Activated CD8-positive, alpha-beta T cell treated with anti-CD3 and anti-CD28 coated beads for 36 hours (primary cell): ENCODE measurements at places on chromosomes 7 and 10.
A peak's percentile ranks its signal among the peaks of the same experiment; 100 is the strongest.

DNA sequence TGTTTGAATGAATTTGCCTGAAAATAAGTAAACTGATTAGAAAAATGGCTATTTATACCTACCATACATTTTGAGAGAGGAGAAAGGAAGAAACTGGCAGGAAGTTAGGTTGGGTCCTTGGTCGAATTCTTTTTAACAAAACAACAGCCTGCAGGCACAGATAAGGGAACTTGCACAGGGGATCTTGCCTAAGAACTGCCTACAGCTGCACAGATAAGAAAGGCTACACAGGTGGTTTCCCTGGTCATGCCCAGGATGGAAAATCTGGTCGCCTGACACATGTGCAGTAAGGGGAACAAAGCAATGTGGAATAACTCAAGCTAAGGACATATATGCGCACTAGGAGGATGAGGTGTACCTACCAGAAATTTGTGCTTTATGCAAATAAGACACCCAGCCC, 732.1 kb upstream of the POT1 start:
- DNase-seq: no peak

DNA sequence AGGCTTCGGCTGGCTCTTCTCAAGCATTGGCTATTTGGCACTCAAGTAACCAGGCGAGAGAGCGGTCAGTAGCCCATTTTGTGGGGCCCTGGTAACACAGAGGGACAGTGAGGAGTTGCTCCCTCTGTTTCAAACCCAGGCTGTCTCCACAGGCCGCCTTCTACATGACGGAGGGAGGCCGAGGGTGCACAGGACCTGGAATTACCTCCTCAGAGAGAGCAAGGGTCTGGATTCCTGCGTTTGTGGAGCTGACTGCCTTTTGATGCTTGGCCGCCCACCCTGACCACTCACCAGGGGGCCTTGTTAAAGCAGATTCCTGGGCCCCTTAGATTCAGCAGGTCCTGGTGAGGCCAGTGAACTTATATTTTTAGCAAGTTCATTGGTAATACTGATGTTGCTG, 12.3 kb downstream of the UPP1 start:
- no peak for DNase-seq

- DNase-seq: no peak
These were observed 31.3 kb downstream of the HIBADH start for GRCh38 chr7:27631391-27631790.

DNA sequence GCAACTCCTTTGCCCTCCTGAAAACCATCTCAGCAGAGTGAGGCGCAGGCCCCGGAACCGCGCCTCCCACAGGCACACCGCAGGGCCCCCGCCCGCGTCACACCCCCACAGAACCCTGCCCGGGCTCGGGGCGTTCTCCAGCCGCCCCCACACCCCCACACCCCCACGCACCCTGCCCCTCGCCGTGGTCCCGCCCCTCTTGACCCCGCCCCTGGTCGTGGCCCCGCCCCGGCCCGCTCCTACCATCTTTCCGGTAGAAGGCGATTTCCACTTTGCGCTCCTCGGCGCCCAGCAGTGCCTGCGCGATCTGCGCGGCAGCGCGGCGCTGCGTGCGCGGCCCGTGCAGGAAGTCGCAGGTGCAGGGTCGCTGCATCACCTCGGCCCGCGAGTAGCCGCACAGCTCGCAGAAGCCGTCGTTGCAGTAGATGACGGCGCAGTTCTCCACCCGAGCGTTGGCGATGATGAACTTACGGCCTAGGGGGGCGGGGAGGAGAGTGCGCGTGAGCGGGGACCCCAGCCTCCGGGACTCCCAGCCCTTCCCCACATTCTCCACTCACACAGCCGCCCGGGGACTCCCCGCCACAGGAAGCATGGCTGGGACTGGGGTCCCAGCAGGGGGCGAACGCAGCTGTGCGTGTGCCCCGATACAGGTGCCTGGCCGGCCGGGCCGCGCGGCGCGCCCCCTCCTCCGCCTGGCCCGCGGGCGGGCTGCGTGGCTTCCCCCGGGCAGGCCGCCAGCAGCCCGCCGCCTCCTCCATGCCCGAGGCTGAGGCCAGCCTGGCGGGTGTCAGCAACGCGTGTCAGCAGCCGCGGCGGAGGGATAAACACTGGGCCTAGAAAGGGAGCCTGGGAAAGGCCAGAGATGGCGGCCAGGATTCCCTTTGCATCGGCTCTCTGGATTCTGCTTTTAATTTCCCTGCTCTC, 3.4 kb downstream of the KCNH2 start:
- DNase-seq: peak; percentile 75

GRCh38 chr7:28958235-28958979, at the start of gene TRIL:
Gene TRIL (minus strand): TSS chr7:28958330. CDS start chr7:28958046, 284 bp downstream.
- DNase-seq: peak; percentile 25

GRCh38 chr7:78165454-78165853, 366.9 kb downstream of the PHTF2 start:
- DNase-seq: no peak

DNA sequence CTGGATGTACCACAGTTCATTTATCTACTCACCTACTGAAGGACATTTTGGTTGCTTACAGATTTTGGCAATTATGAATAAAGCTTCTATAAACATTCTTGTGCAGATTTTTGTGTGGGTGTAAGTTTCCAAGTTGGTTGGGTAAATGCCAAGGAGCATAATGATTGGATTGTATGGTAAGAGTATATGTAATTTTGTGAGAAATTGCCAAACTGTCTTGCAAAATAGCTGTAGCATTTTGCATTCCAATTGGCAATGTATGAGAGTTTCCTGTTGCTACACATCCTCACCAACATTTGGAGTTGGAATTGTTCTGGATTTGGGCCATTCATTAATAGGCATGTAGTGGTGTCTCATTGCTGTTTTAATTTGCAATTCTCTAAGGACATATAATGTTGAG, 33.9 kb upstream of the HYAL4 start:
- DNase-seq: no peak

DNA sequence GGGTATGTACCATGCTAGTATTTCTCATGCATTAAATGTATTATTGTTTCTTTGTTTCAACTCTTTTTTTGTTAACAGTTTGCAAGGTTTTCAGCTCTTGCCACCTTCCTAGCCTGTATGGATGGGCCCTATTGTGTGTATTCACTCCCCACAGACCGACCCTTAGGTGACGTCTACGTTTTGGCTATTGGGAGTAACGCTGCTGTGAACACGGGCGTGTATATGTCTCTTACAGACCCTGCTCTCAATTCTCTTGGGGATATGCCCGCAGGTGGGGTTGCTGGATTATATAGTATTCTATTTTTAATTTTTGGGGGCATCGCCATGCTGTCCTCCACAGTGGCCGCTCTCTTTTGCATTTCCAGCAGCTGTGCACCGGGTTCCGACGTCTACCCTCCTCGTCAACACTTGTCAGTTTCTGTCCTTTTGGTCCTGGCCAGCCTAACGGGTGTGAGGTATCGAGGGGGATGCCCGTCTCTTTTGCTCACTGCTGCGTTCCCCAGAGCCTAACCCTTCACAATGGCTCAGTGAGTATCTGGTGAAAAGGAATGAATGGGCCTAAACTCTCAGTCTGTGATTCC, 64.1 kb upstream of the GNA12 start:
- no peak for DNase-seq

DNA sequence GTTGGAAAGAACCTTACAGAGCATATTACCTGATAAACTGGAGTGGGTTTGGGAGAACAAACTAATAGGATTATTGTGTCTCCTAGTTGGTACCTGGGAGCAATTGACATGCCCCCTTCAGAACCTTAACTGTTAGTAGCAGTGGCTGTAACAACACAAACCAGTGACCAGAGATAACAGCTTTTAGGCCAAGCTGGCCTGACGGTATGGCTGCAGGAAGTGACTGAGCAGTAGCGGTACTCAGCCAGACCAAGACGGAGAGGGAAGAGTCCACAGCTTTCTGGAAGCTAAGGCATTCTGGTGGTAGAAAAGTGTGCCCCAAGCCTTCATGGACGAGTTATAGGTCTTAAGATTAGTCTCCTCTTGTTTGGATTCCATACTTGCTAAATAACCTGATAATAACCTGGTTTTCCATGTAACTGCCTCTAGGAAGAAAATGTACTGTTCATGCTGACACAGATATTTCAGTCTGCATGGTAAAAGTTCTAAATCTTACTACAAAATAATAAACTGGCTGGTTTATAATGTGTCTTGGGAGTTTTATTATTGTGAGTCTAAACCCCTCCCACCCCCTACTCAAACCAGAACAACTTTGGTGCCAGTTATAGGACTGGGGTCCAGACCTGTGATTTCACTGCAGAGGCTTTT, 11.3 kb downstream of the NOLC1 start:
- no peak for DNase-seq

GRCh38 chr7:43462836-43463235, 120.1 kb upstream of the STK17A start:
- no peak for DNase-seq

DNA sequence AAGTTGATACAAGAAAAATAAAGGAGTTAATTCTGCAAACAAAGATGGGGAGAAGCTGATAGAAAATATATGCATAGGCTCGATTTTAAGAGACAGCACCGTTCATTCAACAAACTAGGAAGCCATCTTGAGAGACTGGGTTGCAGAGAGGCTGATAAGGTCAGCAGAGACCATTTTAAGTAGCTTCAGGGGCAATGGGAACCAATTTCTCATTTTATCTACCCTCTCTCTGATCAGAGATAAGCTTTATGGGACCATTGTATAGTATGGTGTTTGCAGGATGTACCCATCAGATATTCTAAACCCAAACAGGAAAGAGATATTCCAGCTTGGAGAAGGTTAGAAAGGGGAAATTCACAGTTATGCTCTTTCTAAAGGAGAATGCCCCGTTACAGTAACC, 499.5 kb downstream of the SORCS3 start:
- no peak for DNase-seq

DNA sequence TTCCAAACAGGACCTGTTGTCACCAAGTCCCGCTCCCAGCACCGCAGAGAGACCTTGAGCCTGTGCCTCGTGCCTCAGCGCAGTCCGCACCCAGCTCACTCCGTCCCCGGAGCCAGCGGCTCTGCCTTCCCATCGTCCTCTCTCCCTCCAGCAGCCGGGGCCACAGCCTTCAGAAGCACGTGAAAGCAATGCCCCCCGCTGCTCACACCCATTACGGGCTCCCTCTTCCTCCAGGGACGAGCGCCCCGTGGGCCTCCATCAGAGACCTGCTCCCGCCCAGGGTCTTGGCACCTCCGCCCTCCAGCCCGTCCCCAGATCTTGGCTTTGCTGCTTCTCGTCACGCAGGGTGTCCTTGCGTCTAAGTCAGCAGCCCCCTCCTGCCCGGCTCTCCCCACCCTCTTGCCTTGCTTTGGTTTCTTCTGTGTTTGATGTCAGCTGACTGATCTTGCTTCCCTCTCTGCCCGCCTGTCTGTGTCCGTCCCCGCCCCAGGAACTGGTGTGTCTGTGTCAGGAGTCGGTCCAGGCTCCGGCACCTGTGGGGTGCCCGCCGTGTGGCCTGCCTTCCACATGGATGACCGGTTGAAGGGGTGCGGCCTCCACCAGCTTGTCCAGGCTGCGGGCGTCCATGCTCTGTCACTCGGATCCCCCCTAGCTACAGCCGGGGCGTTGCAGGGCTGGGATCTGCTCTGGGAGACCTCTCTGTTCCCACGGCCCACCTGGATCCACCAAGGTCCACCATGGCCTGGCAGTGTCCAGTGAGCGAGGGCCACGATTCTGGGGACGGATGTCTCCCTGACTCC, 61.9 kb downstream of the FOXL3 start:
- peak; percentile 75 for DNase-seq

DNA sequence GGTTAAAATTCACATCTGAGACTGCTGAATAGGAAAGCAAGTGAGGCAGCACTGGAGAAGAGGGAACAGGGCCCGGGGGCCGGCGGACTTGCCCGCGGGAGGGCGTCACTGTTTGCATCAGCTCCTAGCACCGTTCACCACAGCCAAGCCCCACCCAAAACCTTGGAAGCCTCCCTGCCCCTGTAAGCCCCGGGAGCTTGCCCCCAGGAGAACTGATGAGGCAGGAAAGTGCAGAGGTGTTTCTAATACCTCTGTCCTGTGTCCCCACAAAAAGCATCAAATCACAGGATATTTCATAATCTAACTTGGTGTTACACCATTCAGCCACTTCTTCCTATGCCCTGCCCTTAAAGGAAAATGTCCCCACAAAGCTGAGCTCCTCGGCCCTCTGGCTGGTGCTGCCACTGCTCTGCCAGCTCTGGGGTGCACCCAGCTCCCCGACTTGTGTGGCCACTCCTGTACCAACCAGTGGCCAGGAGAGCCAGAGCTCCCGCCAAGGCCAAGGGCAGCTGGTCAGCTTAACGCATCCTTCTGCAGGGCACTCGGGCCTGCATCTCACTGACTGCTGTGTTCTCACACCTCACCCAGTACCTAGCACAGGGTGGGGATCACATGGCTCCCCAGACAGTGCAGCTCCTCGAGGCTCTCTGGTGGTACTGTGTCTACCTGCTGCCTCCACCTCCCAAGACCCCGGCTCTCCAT, 47.3 kb upstream of the CNPY1 start:
- no peak for DNase-seq
